Hematopoietic multipotent progenitor cell treated with erythropoietin and hydrocortisone succinate and interleukin-3 and kit ligand, for 4 days (in vitro differentiated cells): ENCODE measurements at places on chromosomes 7 and 10.
A peak's percentile ranks its signal among the peaks of the same experiment; 100 is the strongest.

GRCh38 chr10:101709359-101710058, 14.5 kb upstream of the FBXW4 start:
- DNase-seq = no peak

- no peak for DNase-seq
Measured at GRCh38 chr7:50351267-50351666, 46.8 kb downstream of the IKZF1 start.

DNA sequence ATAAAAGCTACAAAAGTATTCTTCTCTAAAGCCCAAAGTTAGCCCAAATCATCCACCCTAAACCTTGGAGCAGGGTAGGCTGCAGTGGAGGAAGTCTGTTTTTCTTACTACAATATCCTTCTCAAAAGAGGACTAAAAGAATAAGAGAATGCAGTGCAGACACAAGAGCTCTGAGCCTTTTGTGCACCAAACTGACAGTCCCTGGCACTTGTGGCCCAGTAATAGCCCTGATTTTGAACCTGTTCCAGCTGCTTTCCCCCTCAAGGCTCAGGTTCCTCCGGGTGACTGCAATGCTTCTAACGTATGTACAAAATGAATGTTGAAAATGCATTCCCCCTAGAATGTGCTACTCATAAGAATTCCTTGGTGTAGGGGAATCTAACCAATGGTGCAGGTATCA, 154.4 kb downstream of the JAZF1 start:
- no peak for DNase-seq

GRCh38 chr7:29385214-29385814, 178.3 kb upstream of the PRR15 start:
- DNase-seq = no peak

GRCh38 chr10:44539178-44539577, 154.3 kb upstream of the CXCL12 start:
- DNase-seq = no peak

GRCh38 chr10:42992957-42993390, 83.9 kb upstream of the RET start:
- no peak for DNase-seq

GRCh38 chr7:157278791-157279724, 57.7 kb upstream of the DNAJB6 start:
- DNase-seq = peak; percentile 55

- DNase-seq = no peak
Measured at GRCh38 chr7:126570845-126571244, 681.9 kb downstream of the GRM8 start.

GRCh38 chr10:115772606-115773005, 500.4 kb downstream of the GFRA1 start:
- DNase-seq = no peak

DNA sequence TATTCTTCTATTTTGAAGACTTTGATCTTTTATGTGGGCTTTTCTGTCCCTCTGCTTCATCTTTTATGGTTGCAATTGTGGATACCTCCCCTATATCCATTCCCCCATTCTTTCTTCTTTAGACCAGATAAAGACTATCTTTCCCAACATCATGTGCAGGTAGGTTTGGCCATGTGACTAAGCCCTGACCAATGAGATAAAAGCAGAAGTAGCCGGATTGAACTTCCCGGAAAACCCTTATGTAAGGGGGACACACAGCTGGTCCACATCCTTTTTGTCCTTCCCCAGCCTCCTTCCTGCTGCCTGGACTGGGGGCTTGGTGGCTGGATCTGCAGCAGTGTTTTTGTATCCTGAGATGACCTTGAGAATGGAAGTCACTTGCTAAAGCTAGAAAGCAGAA, 33.5 kb upstream of the EXOC6 start:
- DNase-seq = no peak

DNA sequence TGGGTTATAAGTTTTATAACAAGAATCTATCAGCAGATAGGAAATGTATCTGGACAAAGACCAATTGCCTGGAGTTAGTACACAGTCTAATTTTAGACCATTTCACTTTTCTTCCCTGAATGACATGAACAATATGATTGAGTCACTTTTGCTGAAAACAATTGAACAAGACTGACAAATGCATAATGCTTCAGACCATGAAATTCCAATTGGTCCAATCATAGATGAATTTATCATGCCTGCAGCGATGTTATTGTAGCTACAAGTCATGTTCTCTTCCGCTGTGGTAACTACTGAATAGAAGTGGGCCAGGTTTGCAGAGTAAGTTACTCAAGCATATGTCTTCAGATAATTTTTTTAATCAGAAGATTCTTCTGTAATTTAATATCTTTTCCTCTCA, 73.4 kb downstream of the VSTM2A start:
- no peak for DNase-seq

GRCh38 chr10:85900487-85900886, 466.1 kb downstream of the GRID1 start:
- DNase-seq = no peak

GRCh38 chr7:70805360-70805759, 326.6 kb upstream of the GALNT17 start:
- DNase-seq = no peak

- DNase-seq = no peak
Measured at GRCh38 chr10:118957443-118957825, 72.1 kb upstream of the NANOS1 start.
